Motor neuron (in vitro differentiated cells): ENCODE measurements at places on chromosomes 7 and 10. TPM values are rescaled to one million over a fixed set of nuclear protein-coding genes. Genes with fewer than 3 reads are reported as not detected.

DNA sequence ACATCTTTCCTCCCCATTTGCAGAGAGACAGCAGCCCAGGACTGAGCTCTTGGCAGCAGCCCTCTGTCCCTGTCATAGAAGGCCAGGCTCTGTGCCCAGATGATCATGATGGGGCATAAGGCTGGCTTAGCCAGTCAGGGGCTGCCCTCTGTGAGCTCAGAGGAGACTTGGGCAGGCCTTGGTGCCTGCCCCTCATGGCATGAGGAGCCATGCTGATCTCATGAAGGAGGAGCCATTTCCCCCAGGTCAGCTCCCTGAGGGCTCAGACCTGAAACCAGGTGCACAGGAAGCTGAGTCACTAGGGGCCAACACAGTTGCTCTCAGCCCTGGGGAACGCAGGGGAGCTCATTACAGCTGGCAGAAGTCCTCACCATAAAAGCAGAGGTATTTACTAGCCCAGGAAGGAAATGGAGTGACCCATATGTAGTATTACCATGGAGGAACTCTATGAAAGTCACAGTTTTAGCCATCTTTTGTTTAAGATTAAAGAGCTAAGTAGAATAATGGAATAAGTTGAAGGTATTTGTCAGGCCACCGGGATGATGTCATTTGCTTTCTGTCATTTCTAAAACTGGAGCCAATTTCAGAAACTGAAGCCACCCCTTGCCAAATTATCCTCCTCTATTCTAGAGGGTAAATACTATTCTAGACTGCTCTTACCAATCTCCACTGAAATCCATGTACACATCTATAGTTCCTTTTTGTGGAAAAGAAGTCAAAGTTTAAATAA lies 362.4 kb upstream of the ZNF32 start:
- no peak for ATAC-seq

DNA sequence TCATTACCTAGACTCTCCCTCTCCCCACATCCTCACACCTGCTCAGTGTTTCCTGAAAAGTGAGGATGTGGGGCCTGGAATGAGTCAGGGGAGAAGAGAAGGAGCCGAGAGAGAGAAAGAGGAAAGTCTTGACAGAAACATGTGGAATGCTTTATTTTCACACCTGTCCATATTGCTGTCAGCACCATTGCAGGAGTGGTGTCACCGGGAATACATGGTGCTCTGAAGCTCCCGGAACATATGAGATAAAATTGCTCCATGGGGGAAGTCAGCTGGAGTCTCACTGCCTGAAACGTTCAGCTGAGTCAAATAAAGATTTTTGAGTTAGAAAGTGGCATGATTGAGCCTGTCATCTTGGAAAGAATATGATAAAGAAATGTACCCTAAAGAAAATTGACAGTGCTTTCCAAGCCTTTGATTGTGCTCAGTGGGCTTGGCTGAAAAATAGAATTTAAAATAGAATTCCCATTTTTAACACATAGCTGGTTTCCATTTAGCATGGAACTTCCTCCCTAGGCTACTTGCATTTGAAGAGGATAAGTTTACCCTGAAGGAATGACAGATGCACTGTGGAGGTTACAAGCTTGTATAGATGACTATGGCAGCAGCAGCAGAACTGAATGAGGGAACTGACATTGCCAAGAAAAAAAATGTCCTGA lies 182.4 kb downstream of the PCLO start:
- ATAC-seq: no peak

- peak; percentile 10 for ATAC-seq
Observed at GRCh38 chr7:150974468-150975391, 3.4 kb downstream of the KCNH2 start.

DNA sequence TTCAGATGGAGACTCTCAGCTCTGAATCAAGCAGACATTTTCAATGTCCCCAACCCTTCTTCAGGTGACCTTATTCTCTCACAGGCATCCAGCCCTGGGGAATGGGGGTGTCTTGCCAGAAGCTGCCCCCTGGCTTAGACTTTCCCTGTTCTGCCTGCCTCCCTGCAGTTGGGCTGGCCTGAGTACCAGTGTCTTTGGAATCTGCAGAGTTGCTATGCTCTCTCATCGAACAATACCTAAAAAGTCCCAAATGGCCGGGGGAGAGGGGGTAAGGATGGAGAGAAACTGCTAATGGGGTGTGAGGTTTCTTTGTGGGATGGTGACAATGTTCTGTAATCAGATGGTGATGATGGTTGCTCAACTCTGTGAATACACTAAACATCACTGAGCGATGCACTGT lies 20.6 kb downstream of the SLC18A2 start:
- no peak for ATAC-seq

- peak; percentile 29 for ATAC-seq
Observed at GRCh38 chr10:129945064-129945463, 19.0 kb downstream of the EBF3 start.

DNA sequence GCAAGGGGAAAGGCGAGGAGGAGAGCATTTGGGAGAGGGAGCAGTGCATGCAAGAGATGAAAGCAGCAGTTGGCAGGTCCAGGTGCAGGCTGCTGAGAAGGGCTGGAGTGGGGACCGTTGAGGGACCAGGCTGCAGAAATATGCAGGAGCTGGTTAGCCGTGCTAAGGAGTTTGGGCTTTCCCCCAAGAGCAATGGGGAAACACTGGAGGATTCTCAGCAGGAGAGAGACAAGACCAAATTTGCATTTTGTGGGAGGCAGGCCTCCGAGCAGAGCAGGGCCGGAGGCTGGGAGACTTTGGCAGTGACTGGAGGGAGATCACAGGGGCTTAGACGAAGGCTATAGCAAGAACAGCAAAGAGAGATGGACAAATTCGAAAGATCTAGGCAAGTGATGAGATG lies 11.8 kb downstream of the BTBD16 start:
- no peak for ATAC-seq

GRCh38 chr7:2928613-2929311 lies 84.7 kb upstream of the GNA12 start:
- ATAC-seq: no peak

DNA sequence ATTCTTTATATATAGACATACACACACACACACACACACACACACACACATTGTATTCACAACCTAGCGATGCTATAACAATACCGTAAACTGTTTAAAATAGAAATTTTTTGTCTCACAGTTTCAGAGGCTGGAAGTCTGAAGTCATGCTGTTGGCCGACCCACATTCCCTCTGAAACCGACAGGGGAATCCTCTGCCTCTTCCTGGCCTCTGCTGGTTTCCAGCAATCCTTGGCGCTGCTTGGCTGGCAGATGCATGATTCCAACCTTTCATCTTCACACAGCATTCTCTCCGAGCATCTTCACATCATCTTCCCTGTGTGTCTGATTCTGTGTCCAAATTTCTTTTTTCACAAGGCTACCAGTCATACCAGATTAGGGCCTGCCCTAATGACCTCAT lies 94.8 kb downstream of the CCDC71L start:
- ATAC-seq: no peak

DNA sequence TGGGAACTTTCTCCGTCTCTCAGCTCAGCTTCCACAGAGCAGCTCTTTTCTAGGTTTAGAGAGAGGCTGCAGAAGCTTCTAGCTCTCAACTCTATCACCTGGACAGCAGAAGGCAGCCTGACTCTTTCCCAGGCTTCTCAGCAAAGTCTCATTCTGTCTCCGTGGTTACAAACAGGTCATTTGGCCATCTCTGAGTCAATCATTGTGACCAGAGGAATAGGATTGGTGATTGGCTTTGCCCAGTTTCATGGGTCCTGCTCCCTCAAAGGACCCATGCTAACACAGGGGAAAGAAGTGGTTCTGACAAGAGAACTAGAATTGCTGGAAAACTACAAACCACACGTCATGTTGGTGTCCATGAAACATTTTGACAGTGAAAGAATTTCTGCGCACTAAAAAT lies 43.6 kb downstream of the PRR15 start:
- ATAC-seq: no peak

GRCh38 chr10:20181434-20181833 lies 365.2 kb downstream of the PLXDC2 start:
- ATAC-seq: no peak

Gene GRID2IP
- 0.19 TPM in 1 of 2 replicates, not detected in the other for total RNA-seq

Gene BMS1
- total RNA-seq: 22.3 and 24.0 TPM in 2 replicates

Gene IKZF1
- total RNA-seq: 0.22 TPM in 1 of 2 replicates, not detected in the other

Gene PNPLA8
- total RNA-seq: 50.4 and 54.7 TPM in 2 replicates
